ENCODE measurements at places on chromosomes 3 and 15.

DNA sequence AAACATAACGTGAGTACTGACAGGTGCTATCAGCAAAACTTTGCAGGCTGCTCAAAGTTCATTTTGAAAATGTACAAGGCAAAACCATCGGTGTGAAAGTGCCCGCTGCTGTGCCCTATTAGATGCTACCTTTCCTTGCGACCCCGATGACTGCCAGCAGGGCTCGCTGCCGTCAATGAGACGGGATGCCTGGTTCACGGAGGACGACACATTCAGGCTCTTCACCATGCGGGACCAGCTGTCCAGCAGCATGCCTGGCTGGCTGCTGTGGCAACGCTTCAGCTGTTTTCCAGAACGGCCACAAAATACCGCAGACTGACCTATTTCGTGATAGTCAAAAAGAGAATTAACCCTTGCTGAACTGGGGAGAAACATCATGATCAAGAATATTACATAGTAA, 92.7 kb upstream of the OCA2 start:
- DNase-seq = no peak

DNA sequence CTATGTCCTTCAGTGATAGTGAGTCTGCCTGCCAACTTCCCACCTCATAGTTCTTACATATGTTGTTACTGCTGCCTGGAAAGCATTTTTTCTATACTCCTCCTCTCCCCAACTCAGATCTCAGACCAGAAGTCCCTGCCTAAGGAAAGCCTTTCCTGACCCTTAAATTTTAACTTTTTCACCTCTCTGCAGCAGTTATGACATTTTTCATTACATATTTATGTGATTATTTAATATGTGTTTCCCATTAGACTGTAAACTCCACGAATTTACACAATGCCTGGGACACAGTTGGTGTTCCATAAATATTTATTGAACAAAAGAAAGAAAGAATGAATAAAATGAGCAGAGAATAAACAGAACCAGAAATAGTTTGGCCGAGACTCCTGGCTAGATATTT, 125.5 kb downstream of the MITF start:
- no peak for DNase-seq

GRCh38 chr3:58411036-58411435, 22.6 kb downstream of the PDHB start:
- no peak for DNase-seq

- no peak for DNase-seq
Observed at GRCh38 chr3:86867982-86868381, 123.0 kb downstream of the VGLL3 start.

DNA sequence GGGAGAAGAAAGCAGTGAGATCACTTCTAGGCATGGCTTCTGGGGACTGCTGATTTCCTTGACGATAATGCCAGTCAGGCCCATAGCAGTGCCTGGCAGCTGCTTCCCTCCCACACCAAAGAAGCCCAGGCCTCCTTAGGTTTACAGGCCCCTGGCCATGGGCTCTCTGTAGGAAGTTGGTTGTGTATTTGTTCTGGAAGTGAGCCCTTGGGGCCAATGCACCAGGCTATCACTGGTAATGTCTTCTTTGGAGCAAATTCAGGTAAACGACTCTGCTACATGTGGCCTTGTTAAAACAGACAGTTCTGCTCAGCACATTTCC, 89.3 kb downstream of the CCNL1 start:
- DNase-seq = no peak

DNA sequence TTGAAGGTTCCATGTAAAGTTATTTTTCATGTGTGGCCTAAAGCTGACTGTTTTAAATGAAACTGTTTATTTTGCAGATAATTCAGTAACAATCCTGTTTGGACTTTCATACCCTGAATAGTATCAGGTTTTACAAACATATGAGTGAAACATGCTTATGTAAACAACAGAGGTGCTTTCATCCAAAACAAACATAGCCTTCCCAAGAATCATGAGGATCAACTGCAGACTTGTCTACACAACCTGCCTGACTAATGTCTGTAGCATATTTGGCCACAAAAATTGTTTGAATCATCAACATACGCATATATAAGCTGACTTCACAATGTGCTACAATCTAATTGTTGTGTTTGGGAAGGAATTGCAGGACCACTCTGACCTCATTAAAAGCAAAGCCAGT, 190.4 kb downstream of the DIPK2A start:
- peak; percentile 22 for DNase-seq

DNA sequence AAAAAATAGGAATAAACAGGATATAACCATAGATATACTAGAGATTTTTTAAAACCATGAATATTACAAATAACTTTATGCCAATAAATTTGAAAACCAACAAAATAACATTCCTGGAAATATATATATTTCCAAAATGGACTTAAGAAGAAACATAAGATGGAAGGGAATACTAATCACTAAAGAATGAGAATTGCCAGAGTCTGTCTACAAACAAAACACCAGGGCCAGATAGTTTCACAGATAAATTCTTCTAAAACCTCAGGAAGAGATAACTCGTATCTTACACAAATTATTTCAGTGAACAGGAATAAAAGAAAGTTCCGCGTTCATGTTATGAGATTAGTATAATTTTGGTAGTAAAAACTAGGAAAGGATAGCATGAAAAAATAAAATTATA, 107.3 kb downstream of the HERC1 start:
- no peak for DNase-seq

- DNase-seq = no peak
Observed at GRCh38 chr15:35061161-35061824, 23.8 kb downstream of the NANOGP8 start.

DNA sequence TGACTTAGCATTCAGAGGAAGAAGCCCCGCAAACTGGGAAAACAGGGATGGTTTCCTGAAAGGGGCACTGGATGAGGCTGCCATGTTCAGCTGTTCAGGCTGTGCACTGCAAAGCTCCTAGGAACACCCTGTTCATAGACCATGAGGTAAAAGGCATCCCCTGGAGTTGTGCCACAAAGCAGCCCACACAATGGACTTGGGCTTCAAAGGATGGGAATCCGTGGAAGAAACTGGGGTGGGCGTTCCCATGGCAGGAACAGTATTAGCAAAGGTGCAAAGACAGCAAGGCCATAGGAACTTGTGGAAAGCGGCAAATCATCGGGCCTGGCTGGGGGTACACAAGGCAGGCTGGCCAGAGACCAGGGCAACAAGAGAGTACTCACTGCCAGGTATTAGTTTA, 8.9 kb downstream of the OXTR start:
- DNase-seq = no peak

- peak; percentile 14 for DNase-seq
Observed at GRCh38 chr15:83210619-83211018, 3.0 kb upstream of the HDGFL3 start.

DNA sequence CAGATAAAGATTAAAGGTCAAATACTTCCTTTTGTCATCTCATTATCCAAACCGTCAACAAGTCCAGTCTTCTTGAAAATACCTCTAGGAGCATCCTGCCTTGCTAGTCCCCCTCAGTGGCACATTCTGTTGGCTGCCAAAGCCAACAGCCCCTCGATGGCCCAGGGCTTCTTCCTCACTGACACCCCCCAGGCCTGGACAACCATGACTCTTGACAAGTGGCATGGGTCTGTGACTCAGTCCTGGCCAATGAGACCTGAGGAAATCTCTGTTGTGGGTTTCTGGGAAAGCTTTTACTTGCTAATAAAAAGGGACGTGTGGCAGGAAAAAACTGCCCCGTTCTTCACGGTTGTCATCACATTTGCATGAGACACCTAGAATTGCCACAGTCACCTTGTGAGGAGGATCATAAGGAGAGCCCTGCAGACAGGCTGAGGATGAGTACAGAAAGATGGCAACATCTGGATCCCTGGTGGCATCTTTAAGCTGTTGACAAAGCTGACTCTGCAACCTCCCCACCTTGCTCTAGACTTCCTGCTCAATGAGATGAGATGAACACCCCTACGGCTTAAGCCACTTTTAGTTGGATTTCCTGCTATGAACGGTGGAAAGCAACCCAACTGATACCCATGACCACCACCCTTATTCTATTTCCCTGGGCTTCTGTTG, 81.5 kb downstream of the OXNAD1 start:
- no peak for DNase-seq

GRCh38 chr3:195063581-195064193, 207.3 kb downstream of the XXYLT1 start:
- no peak for DNase-seq

- DNase-seq = no peak
Observed at GRCh38 chr15:96351761-96352603, 21.5 kb downstream of the NR2F2 start.

- DNase-seq = no peak
Observed at GRCh38 chr15:78204351-78205309, 29.7 kb downstream of the ACSBG1 start.

DNA sequence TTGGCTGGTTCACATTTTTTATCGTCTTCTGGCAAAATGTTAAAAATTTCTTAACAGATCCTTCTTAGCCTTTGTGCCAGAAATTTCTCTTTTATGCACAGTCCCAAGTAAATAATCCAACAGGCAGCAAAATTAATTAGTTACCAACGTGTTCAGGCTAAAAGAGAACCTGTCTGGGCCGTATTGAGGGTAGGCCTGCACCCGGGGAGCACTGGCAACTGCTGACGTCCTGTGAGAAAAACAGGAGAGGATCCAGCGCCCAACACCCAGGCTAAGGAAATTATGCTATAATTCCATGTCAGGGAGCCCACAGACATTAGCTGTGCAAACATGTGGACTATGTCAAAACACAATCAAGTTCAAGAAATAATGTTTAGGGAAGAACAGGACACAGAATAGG, 30.7 kb upstream of the CSTA start:
- no peak for DNase-seq

DNA sequence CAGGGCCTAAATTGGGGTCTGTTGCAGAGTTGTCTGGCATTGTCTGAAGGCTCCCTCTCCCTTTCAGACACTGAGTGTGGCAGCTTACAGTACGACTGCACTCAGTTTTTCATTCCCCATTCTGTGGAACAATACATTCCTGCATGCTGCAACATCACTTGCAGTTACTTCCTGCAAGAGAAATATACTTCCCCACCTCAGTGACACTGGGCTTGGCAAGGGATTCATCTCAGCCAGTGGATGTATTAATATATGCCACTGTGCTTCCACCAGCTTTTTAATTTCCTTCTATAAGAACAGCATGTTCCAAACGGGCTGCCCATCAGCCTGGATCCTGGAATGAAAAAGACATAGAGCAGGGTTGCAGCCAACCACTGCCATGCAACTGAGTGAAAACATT, 23.1 kb downstream of the B3GALNT1 start:
- DNase-seq = no peak

- no peak for DNase-seq
Observed at GRCh38 chr3:172465281-172465680, 17.0 kb upstream of the GHSR start.

DNA sequence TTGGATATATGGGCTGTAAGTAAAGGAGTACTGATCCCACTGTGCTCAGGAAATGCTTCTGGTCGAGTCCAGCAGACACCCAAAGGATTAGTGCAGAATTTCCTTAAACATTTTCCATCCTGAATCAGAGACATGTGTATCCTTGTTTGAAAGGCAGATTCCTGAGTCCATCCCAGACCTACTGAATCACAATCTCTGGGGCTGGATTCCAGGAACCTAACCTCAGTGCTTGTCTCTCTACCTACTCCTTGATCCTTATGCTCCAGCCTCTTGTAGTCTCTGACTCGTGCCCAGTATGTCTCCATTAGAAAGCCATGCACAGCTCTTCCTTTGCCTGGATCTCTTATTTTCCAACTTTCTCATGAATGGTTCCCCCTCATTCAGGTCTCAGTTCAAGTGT, 585.8 kb downstream of the NLGN1 start:
- no peak for DNase-seq

DNA sequence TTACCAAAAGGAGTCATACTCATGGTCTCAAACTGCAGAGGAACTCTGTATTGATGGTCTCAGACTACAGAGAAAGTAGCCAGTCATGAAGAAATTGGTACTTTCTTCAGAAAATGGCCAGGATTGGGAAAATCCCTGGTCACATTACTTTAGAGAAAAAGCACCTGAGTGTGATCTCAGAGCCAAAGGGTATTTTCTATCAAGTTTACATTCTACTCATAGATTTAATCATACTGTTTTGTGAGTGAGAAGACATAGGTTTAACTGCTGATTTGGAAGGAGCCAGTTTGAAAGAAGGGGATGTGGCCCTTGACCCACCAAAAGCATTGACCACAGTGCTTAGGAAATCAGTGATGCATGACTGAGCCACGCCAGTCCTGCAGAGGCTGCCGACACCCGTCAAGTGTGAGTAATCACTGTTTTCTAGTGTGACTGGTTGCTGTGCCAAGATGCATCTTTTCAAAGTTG, 203.6 kb downstream of the AKAP13 start:
- no peak for DNase-seq

GRCh38 chr3:60094392-60094947, 1044.6 kb upstream of the CFAP20DC start:
- peak; percentile 69 for DNase-seq

GRCh38 chr15:74318376-74319137, 48.9 kb downstream of the CYP11A1 start:
- peak; percentile 64 for DNase-seq

- no peak for DNase-seq
Observed at GRCh38 chr3:96959901-96960641, 145.7 kb downstream of the EPHA6 start.

DNA sequence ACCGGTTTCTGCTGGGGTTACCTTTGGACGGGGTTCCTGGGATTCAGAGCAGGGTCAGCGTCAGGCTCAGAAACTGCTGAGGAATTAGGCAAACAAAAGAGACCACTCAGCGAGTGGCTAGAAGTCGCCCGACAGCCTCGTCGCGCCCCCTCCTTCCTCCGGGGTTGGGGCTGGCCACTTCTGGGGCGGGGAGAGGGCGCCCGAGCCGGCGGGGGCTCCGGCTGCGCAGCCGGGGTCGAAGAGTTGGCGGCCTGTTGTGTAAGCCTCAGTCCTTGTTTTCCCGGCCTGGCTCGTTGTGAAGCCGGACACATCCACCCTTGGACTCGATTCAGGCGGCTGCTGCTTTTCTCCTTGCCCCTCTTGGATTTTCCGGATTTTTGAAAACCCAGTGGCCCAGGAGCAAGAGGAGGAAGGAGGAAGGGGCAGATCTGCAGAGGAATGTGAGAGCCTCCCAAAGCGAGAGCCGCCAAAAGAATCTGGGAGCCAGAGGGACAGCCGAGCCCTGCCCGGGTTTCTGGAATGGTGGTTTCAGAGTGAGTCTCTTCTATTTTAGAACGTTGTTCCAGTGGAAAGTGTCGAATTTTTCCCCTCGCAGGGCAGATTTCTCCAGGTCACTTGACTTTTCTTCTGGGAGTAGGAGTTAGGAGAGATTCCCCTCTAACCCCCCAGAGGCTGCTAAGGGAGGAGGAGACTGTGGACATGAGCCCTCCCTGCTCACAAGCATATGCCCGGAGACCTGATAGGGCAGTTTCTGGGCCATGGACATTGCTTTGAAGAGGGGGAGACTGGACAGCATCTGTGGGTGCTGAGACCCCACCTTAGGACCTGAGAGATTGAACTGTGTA, 666 bp downstream of the SNX33 start:
- no peak for DNase-seq

GRCh38 chr3:13871791-13872190, 8.1 kb downstream of the WNT7A start:
- DNase-seq = no peak

- no peak for DNase-seq
Observed at GRCh38 chr15:101464256-101464998, 25.1 kb downstream of the PCSK6 start.

GRCh38 chr15:22890296-22890695, 51.8 kb downstream of the NIPA2 start:
- DNase-seq = no peak
